ENCODE measurements at places on chromosomes 5 and 9. TPM values are rescaled to one million over a fixed set of nuclear protein-coding genes. Genes with fewer than 3 reads are reported as not detected.

CNTNAP3B gene
- total RNA-seq: 6.5 TPM

DRD1 gene
- not detected for total RNA-seq

OR1L6 gene
- not detected for total RNA-seq

SLC45A2 gene
- total RNA-seq: 0.17 TPM

ALDH1A1 gene
- not detected for total RNA-seq

FSD1L gene
- total RNA-seq: 22.1 TPM

PRRT1B gene
- total RNA-seq: not detected
